ENCODE measurements at places on chromosomes 4 and X. TPM values are rescaled to one million over a fixed set of nuclear protein-coding genes. Genes with fewer than 3 reads are reported as not detected.

- no peak for DNase-seq
Observed at GRCh38 chrX:150984169-150984824, 1.2 kb downstream of the HMGB3 start.

- DNase-seq, result no peak
Observed at GRCh38 chr4:127188847-127189246, 443.9 kb upstream of the INTU start.

- no peak for DNase-seq
Observed at GRCh38 chr4:36013206-36013605, 231.1 kb downstream of the ARAP2 start.

GRCh38 chr4:26809811-26810210 lies 50.8 kb upstream of the STIM2 start:
- DNase-seq, result no peak

- DNase-seq, result no peak
Observed at GRCh38 chr4:175542786-175543185, 269.3 kb downstream of the GPM6A start.

- DNase-seq, result no peak
Observed at GRCh38 chr4:94519019-94519418, 67.3 kb downstream of the PDLIM5 start.

TGIF2LX gene
- not detected for total RNA-seq

ACSL1 gene
- total RNA-seq, result 13.8 TPM

GRCh38 chrX:41468647-41469323 lies 21.6 kb downstream of the NYX start:
- DNase-seq, result no peak

SULT1E1 gene
- not detected for total RNA-seq

DNA sequence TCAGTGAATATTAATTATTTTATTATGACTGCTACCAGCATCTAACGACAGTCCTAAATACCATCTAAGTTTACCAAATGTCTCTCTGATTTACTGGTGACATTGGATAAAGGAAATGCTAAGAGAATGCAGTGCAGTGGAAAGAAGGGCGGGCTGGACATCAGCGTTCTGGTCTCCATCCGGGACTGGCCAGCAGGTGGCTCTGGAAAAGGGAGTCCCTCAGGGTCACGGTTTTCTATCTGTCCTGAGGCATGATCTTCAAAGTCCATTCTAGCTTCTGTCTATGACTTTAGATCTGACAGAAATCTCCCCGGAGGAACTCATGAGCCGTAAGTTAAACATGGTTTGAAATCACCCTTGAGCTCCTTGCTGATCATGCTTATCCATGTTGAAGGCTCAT lies 3.3 kb downstream of the TRIM2 start:
- no peak for DNase-seq

ZNF157 gene
- total RNA-seq, result 0.19 TPM

EDNRA gene
- total RNA-seq, result not detected

- peak; percentile 74 for DNase-seq
Observed at GRCh38 chr4:26130173-26130572, 190.6 kb upstream of the RBPJ start.

NPY5R gene
- total RNA-seq, result not detected

GRCh38 chr4:168765322-168765721 lies 244.7 kb downstream of the CBR4 start:
- DNase-seq, result no peak

GRCh38 chr4:55927803-55928437 lies 20.8 kb upstream of the CEP135 start:
- DNase-seq, result no peak

DNA sequence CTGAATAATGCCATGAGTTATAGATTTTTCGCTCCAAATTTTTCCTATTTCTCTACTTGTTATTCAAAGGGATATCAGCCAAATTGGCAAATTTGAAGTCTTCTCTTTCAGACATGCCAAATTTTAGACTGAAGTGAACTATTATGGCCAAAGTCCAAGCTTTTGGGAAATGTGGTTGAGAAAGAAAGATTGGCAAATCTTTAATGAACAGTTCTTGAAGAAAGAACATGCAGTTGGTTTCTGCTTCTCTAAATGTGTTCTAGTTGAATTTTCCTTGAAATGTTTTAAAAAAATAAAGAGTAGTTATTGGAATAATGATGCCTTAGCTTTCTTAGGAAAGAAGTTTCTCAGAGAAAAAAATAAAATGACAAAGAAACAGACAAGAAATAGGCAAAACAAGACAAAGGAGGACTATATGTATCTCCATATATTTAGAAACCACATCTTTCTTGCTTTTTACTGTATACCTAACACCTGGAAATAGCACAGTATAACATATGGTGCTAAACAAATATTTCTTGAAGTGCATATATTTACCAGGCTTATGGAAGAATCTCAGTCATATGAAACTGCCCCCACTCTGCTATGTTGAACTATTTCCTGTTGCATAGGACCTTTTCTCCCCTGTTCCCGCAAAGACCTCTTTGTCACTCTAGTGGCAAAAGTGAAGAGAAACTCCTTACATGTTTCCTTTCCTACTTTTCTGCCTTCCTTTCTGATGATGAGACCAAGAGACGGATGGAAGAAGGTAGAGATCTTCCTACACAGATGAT lies 250.0 kb downstream of the ARHGAP24 start:
- no peak for DNase-seq

GRCh38 chrX:56813318-56813837 lies 84.3 kb downstream of the NBDY start:
- peak; percentile 73 for DNase-seq

GRIA2 gene
- not detected for total RNA-seq

ZNF141 gene
- 23.8 TPM for total RNA-seq

- no peak for DNase-seq
Observed at GRCh38 chr4:41098093-41099048, 116.0 kb downstream of the APBB2 start.

DNA sequence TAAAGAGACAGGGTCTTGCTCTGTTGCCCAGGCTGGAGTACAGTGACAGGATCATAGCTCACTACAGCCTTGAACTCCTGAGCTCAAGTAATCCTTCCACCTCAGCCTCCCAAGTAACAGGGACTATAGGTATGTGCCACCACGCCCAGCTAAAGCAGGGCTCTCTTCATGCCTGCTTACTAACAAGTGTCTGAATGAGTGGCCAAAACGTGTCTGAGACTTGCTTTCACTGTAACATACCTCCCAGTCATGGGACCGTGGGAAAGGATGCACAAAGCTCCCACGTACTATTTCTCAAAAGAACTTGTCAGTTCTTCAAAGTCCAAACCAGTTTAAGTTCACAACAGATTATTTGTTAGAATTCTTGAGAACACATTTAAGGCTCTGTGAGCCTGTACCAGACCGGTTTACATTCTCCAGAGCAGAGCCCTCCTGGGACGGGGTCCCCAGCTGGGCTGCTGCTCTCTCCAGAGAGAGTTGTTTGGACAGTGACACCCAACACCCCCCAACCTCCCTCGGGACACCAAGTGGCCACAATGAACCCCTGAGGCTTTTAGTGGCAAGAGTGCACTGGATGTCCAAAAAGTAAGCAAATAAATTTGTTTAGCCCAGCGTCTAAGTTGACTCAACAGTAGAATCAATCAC lies 24.1 kb downstream of the SH3KBP1 start:
- DNase-seq, result no peak

DNA sequence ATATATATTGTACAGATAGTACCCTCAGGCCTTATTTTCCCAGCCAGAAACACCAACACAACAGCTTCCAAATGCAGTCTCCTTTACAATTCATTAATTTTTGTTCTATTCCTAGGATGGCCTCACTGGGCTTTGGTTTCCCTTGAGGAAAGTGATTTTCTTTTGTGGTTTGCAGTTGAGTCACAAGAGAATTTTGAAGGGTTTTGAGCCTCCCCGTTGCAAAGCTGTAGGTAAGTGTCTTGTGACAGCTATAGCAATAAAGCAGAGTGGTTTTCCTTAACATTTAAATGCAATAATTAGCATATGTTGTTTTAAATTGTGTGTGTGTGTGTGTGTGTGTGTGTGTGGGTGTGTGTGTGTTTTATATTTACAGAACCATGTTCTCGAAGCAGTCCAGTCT lies 54.1 kb upstream of the WDR17 start:
- DNase-seq, result no peak

SSX3 gene
- not detected for total RNA-seq

DNA sequence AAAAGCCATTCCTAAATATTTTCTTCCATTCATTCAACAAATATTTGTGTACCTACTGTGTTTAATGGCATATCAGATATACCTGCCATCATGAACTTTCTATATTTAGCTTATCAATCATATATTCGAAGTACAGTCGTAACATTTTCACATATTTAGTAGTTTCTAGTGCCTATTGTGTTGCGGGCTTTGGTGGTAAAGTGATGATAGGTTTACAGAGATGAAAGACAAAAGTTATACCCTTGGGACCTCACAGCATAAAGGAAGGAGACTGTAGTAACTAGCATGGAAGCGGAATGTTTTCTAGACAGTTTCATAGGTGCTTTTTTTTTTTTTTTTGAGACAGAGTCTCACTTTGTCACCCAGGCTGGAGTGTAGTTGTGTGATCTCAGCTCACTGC lies 39.5 kb downstream of the RBPJ start:
- DNase-seq, result no peak

DNA sequence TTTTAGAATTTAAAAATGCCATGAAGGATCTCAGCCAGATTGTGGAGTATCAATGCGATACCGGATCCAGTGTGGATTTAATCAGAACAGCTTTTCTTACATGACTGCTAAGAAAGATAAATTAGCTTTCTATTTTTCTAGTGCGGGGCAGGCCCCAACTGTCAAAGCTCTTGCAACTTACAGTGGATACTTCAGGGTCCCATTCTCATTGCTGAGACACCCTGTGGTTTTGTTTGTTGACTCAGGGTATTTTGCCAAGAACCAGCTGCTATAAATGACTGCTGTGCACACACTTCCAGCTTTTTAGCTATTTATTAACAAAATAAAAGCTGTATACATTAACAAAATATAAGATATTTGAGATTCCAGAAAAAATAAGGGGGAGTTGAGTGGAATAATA lies 166.4 kb downstream of the DCLK2 start:
- no peak for DNase-seq

CT45A3 gene
- total RNA-seq, result not detected
